K562 (cell line): ENCODE measurements at places on chromosomes 6 and 20. TPM values are rescaled to one million over a fixed set of nuclear protein-coding genes. Genes with fewer than 3 reads are reported as not detected.

- DNase-seq = no peak
Observed at GRCh38 chr6:73484438-73484837, 22.9 kb downstream of the MTO1 start.

RCAN2 gene
- total RNA-seq = 0.04 TPM in 1 of 2 replicates, not detected in the other

DNA sequence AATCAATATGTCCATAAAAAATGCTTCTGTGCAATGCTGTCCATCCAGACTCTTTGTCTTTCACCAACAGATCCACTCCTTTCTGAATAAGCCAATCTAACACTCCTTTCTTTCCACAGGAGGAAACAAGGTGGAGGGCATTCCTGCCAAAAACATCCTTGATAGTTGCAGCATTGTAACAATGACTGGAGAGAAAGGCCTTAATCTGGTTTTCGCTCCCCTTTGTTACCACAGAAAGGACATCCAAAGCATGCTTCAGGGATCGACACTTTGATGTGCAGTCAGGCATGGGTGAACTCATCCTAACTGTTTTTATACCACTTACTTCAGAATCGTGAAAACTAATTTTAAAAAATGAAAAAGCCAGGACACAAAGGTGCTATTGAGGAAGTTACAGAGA, 7.4 kb downstream of the IBTK start:
- DNase-seq = no peak

PLCB4 gene
- total RNA-seq = 0.36 and 0.73 TPM in 2 replicates

RAET1L gene
- not detected in 2 replicates for total RNA-seq

DNA sequence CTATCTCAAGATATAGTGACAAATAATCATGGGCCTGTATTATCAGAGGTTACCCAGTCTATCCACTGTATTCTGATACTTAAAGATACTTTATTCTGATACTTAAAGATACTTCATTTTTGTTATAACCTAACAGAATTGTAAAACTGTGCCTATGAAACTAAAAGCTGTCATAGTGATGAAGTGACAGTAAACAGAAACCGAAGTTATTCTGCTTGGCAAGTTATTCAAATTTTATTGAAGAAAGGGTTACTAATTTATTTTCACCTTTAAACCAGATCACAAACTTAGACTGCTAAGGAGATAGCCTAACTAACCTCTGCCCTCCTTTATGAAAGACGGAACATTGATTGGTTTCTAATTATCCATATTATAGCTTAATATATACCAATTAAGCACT, 604.6 kb upstream of the IMPG1 start:
- no peak for DNase-seq

VNN1 gene
- total RNA-seq = not detected in 2 replicates

- peak; percentile 42 for DNase-seq
Observed at GRCh38 chr20:46699651-46700359, 9.6 kb upstream of the SLC2A10 start.

ARMH2 gene
- not detected in 2 replicates for total RNA-seq

- no peak for DNase-seq
Observed at GRCh38 chr6:138594758-138595140, 95.5 kb upstream of the NHSL1 start.

DNA sequence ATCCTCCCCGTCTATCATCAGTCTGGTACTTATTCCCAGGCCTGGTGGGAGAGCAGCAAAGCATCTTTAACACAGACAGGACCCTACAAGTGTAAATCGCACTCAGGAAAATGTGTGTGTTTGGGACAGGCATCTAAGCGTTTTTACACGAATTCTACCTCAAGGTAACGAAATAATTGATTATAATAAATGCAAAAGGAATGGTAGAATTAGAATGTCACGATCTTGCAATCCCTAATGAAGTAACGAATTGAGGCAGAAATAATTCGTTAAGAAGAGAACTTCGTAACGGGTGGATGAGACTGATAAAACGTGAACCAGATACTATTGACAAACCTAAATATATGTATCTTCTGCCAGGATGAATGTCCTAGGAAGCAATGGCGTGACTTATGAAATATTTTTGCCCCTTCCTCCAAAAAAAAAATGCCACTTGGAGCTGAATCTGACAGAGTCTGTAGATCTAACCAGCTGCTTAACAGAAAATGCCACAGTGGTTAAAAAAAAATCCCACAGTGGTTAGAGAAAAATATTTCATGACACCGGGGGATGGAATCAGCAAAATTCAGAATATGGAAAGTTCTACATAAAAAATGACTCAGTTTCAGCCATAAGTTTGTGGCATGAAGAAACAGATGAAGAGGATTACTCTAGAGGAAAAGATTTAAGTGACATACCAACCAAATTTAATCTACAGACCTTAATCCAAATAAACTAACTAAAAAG, 68.7 kb downstream of the F13A1 start:
- DNase-seq = no peak

DNA sequence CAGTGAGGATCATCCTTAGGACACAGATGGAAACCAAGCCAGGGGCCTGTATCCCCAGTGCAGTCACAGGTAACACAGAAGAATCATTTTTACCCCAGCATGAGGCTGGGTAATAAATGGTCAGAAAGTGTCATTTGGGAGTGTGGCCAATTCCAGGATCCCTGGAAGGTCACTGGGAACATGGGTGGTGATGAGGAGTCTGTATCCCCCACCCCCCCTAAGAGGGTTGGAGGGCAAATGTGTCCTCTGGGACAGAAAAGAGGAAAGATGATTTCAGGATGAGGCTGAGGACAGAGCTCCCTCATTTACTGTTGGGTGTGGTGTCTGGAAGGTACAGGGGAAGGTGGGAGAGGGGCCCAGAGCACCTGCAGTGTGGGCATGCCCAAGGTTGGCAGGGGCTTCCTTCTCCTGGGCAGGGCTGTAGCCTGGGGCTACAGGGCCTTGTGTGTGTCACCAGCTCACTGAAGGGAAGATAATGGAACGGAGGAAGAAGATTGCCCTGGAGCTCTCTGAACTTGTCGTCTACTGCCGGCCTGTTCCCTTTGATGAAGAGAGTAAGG, 34.5 kb downstream of the PLCG1 start:
- DNase-seq = no peak

DNA sequence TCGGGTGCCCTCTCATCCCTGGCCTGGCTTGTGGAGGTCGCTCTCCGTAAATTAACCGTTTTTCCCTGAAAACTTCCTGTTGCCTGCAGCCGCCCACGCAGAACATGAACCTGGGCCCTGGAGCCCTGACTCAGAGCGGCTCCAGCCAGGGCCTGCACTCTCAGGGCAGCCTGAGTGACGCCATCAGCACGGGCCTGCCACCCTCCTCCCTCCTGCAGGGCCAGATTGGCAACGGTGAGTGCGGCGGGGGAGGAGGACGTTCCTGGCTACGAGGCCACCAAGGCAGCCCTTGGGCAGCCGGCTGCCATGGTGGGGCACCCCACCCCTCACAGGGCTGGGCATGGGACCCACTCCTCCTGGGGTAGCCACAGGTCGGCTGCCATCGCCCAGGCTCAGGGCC, 17.8 kb downstream of the SS18L1 start:
- no peak for DNase-seq

ZC3H12D gene
- 0.20 and 0.27 TPM in 2 replicates for total RNA-seq

OR2H1 gene
- total RNA-seq = not detected in 2 replicates

GRCh38 chr6:18359237-18359885, 27.8 kb upstream of the RNF144B start:
- DNase-seq = no peak

DNA sequence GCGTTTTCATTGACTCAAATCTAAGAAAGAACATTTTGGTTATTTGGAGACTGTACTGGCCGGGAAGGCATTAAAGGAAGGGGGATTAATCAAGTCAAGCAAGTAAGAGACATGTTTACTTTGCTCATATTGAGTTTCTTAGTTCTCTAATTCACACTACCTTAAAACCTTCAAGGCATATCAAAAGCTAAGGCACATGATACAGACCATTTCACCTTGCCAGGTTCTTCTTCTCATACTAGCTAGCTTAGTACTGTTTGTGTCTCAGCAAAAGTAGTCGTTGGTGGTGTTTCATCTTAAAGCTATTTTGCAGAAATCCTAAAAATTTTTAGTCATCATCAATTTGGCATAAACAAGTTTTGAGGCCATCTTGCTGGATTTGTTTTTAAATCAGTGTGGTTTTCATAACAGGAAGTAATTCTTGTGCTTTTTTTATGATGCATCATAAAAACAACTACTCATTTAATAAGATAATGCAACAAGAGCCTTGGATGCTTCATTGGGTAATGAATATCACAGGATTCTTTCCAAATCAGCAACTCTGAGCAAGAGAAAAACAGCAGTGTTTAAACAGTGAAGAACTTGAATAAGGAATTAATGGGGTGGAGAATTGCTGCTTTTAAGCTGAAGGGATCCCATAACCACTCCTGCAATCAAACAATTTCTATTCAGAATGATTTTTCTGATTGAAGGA, 425.3 kb downstream of the EPM2A start:
- DNase-seq = no peak

DNA sequence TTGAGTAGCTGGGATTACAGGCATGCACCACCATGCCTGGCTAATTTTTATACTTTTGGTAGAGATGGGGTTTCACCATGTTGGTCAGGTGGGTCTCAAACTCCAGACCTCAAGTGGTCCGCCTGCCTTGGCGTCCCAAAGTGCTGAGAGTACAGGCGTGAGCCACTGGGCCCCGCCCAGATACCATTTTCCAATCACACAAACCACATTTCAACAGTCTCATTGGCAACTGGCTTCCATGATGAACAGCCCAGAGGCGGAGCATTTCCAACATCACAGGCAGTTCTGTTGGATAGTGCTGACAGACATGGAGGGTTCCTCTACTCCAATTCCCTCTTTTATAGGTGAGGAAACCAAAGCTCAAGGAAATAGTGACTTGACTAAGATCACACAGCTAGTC, 43.9 kb upstream of the PLCB4 start:
- no peak for DNase-seq

- no peak for DNase-seq
Observed at GRCh38 chr6:11393713-11394627, 143.6 kb upstream of the TMEM170B start.

DNA sequence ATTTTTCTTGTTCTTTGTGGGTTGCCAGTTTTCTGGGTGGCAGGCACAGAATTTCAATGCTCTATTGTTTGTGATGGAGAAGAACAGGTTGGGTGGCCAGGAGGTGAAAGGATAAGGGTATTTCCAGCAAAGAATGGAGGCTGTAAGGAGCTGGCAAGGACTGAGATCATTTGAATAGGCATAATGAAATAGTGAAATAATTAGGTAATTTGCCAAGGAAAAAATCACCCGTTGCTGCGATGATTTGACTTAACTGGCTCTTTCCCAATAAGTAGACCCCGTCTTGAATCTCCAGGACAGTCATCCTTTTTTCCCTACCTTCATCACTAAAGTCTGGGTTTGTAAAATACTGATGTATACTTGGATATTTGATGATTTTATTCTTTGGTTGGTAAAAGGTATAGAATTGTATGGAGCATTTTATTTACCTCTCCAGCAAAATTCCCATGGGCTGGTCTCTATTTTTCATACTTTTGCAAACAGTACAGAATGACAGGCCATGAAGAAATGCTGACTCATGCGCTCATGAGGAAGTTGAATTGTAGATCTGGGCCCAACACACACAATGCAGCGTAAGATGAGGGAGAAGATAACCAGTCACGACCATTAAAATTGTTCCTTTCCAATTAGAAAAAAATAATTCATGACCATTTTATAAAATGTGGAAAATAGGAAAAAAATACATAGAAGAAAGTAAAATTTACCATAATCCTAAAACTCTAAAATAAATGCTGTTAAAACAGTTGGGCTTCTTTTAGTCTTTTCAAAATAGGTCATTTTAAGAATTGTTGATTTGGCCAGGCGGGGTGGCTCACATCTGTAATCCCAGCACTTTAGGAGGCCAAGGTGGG, 2.4 kb upstream of the GCNT2 start:
- peak; percentile 75 for DNase-seq

ENPP4 gene
- 0.04 and 0.07 TPM in 2 replicates for total RNA-seq

DNA sequence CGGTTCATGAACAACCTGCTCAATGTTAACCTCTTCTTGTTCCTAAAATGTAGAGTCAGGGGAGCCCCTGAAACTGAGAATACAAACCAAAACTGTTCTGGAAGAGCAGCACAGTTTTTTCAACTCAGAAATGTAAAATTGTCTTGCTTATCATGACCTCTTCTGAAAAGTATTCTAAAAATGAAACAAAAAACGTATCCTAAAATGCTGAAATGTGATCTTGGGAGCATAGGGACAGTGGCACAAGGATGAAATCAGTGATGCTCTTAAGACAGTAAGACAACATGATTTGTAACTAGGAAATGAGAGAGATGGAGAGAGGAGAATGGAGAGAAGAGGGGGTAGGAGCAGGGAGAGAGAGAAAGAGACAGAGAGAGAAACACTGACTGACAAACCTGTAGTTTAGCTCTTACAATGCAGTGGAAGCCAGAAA, 27.5 kb downstream of the NCOA7 start:
- DNase-seq = no peak

DNA sequence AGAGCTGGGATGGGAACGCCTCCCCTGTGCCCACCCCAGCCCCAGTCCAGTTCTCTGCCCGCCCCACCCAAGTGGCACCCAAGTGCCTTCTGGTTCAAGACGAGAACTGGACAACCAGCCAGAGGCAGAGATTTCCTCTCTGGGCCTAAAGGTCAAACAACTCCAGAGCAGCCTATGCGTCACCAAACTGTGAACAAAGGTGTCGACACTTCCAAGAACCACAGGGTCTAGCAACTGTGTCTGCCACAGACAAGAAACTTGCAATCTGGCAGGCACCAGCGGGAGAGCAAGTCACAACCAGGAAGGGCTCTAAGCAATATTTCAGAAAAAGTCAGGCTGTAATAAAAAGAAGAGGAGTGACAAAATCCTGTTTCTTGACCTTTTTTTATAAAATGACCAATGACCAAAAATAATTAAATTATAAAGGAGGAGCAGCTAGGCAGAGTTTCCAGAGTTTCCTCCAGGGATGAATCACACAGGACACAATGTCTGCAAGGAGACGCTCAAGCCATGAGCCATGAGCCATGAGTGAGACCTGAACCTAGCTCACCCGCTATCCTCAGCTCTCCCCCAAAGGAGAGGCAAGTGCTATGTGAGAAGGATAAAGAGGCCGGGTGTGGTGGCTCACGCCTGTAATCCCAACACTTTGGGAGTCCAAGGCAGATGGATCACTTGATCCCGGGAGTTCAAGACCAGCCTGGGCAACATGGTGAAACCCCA, 11.1 kb downstream of the EDEM2 start:
- DNase-seq = no peak

GRCh38 chr20:13348311-13349234, 127.5 kb downstream of the ISM1 start:
- DNase-seq = no peak

GRCh38 chr6:35024551-35025054, 116.5 kb downstream of the TCP11 start:
- DNase-seq = peak; percentile 60

NPEPL1 gene
- total RNA-seq = 2.3 and 3.9 TPM in 2 replicates

DNA sequence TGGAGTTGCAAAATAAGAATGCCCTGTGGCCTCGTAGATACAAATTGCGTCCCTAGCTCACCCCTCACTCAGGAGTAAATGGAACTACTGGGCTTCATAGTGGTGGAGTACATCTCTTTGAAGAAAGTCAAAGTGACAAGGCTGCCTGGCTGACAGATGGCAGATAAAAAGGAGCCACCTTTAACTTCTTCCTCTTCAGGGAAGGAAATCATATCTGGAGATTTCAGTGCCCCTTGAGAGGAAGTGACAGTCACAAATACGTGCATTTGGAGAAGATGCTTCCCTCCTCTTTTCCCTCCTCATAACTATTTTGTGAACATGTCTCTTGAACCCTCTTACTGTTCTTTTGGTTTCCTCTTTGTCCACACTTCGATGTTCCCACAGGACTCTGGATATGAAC, 43.2 kb downstream of the PPP1R3G start:
- DNase-seq = no peak

BHLHE23 gene
- total RNA-seq = not detected in 2 replicates

GRCh38 chr6:67131827-67132226, 1424.8 kb upstream of the EYS start:
- DNase-seq = no peak

- no peak for DNase-seq
Observed at GRCh38 chr6:51398064-51398705, 579.5 kb downstream of the TFAP2B start.

TREM1 gene
- not detected in 2 replicates for total RNA-seq
